ENCODE measurements at places on chromosomes 2 and 18.

- DNase-seq, result no peak
These were observed 532.7 kb downstream of the TDRD15 start for GRCh38 chr2:21656330-21657075.

DNA sequence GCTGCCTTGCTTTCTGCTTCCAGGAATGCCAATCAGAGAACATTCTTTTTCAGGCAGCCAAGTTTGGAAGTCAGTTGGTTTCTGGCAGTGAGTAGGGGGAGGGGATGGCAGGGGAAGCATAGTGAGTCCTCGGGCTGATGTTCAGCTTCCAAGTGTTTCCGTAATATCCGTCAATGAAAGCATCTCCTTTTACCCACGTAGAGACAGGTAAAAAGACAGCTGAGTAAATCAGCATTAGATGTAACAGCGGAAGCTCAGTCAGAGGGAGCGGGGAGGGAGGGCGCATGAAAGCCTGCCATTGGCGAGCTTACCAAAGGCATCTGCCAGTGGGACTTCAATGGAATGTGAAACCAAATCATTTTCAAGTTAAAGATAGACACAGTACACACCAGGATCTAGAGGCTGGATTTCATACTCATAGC lies 117.1 kb upstream of the DTNA start:
- DNase-seq, result no peak

GRCh38 chr2:137879121-137879520 lies 85.2 kb upstream of the HNMT start:
- no peak for DNase-seq

DNA sequence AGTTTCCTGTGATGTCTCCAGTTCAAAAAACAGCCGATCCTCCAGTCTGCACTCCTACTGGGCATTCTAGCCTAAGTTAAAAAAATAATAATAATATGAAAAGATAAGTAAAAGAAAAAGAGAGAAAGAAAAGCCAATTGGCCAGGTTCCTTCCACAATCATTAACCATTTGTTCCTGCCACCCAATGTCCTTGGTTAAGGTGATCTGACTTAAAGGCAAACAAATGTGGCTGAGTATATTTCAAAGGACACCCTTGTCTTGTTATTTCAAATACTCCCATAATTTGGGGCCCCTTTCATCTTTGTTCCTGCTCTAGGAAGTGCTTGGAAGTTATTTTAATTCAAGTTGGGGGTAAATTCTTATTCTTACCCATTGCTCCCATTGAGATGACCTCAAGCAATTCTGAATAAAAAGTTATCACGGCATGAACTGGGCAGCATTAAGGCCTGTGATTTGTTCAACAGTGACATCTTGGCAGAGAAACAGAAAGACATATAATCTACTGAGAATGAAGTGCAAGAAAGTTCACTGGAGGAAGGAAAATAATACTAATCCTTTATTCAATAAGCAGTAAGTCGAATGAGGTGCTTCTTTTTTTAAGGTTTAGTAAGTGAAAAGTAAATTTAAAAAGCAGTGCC lies 1054.5 kb upstream of the FANCL start:
- DNase-seq, result no peak

DNA sequence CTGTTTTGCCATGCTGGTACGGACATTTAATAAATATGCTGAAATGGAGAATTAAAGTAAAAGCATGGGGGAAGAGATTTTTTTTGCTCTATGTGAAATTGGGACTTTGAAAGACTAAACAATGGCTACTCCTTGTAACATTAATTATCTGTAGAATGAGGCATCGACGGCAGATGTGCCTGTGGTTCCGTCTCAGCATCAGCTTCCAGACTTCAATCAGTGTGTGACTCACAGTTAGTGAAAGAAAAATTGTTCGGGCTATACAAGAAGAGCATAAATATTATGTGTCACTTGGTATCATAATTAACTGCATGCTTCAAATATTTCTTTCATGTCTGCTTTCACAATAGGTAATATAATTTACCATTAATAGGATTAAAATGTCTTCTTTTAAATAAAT lies 117.0 kb upstream of the SMIM21 start:
- DNase-seq, result no peak

DNA sequence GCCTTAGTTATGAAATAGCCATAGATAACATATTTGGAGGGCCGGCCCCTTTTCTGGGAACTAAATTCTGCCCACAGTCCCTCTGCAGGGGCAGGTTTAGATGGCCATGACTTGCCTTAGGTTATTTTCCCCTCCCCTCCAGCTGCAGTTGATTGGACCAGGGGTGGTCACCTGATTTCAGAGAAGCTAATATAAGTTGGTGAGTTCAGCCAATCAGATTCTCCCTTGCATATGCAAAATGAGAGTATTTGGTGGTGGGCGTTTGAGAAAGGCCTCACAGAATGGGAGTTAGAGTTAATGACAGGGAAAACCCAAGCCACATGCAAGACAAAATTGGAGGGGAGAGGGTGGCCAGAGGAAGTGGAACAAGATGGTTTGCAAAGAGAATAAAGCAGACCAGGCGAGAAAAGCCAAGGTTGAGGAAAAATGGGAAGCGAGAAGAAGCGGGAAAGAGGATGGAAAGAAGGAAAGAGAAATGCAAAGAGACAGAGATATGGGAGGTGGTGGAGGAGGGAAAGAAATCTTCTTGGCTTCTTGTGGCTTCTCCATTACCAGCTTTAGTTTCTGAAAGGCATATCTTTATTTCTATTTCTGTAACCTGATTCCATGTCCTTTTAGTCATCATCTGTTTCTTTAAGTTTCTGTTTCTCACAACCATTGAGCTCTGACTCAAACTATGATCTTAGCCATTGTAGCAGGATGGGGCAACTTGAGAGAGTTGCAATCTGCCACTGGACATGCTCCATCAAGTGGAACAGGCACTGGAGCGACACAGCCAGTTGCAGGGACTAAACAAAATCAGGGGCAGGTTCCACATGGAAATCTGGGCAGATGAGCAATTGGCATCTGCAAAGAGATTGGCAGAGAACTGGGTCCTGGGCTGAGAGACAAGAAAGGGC lies 108.1 kb upstream of the SIX3 start:
- no peak for DNase-seq

GRCh38 chr2:129780316-129781270 lies 198.9 kb upstream of the RAB6C start:
- no peak for DNase-seq

GRCh38 chr2:55530539-55531081 lies 11.1 kb downstream of the CFAP36 start:
- no peak for DNase-seq

Data from NCI-H1694 (cell line).